ENCODE measurements at places on chromosomes 16 and 17.

DNA sequence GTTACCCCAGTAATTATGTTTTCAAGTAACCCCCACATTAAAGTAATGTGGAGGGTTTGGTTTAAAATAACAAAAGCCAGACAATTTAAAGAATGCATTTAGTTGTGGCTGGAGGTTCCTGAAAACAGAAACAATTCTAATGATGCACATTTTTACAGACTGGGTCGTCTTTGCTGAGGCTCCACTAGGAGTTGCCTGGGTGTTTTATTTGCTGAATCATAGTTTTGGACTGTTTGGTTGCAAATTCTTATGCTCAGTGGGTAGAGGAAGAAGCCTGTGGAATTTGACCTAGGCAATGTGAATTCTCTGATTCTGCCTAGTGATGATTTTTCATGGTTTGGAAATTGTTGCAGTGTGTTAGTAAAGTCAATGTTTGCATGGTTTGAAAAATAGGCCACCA, 16.3 kb downstream of the SHISA9 start:
- no peak for DNase-seq

DNA sequence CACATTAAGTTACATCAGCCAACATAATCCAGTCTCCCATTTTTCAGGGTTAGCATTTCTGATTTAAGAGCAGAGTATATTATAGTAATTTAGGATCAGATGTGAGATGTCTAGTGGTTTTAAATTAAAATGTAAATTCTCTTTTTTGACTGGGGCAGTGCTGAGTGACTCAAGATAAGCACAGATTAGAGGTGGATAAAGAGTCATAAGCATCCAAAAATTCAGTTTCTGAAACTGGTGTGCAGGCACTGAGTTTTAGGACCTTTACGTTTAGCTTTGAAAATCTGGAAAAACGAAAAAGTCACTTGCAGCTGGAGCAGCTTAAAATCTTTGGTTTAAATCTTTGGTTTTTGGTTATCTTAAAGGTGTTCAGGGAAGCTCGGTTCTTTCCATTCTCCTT, 190.7 kb downstream of the FTO start:
- no peak for DNase-seq

DNA sequence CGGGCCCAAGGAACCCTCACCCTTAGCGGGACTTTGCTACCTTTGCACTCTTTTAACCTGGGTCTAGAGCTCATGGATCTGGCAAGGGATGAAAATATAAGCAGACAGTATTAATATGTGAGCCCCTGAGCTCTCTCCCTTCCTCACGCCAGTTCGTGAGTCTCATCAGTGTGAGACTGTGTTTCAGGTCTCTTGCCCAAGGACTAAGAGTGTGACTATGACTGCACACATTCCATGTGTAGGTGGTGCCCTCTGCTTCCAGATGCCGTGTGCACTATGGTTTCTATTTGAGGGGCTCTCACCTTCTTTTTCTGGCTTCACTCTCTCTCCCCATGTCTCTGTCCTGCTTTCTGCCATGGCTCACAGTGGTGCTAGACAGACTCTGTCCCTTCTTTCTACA, 40.5 kb downstream of the DHRS7B start:
- DNase-seq = no peak

DNA sequence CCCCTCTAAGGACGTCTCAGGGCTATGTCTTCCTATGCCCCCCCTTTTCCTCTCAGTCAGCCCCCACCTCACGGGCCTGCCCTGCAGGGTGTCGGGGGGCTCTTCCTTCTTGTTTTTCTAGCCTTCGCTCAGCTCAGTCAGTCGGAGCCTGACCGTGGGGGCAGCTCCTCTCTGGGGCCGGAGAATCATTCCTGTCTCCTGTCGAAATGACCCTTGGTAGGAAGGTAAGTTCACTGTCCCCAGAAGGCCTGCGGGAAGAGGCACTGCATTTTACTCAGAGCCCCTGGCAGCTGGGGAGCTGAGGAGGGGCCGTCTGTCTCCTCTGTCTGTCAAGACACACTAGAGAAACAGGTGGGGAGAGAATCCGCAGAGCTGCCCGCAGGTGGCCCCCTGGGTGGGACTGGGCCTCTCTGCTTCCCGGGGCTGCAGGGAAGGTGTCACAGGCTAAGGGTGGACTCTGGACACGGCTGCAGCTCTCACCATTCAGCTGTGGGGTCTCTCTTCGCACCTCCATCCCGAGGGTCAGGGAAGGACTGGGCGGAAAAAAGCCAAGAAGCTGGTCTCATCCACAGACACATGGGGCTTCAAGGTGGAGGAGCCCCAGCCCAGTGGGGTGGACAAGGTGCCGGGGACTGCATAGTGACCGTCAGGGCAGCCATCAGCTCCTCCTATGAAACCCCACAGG, 112.8 kb upstream of the TNRC6C start:
- no peak for DNase-seq

DNA sequence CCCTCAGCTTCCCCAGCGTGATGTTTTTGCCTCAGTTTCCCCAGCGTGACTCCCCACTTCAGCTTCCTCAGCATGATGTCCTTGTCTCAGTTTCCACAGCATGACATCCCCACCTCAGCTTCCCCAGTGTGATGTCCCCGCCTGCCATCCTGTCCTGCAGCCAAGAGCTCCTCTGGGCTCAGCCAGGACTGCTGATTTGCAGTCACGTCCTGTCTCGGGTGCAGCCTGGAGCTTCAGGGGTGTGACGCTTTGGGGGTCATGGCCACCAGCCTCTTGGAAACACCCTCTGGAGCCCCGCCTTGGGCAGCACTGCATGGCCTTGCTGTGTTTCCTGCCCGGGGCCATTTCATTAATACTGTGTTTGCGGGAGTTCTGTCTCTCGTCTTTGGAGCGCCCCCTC, 16.5 kb upstream of the NUDT16L1 start:
- no peak for DNase-seq

DNA sequence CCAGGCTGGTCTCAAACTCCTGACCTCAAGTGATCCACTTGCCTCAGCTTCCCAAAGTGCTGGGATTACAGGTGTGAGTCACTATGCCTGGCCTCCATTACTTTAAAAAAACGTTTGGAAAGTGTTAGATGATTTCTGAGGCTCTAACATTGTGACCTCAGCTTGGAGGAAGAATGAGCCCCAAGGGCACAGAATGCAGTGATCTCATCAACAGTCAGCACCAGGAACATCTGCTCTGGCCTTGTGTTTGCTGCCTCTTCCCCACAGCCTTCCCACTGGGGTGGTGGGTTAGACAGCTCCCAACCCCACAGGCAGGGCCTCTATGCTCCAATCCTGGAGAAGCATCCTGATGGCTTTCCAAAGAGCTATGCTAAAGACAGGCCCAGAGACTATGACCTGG, 37.7 kb upstream of the SREBF1 start:
- no peak for DNase-seq

GRCh38 chr16:78192734-78193488, 93.5 kb downstream of the WWOX start:
- DNase-seq = no peak

DNA sequence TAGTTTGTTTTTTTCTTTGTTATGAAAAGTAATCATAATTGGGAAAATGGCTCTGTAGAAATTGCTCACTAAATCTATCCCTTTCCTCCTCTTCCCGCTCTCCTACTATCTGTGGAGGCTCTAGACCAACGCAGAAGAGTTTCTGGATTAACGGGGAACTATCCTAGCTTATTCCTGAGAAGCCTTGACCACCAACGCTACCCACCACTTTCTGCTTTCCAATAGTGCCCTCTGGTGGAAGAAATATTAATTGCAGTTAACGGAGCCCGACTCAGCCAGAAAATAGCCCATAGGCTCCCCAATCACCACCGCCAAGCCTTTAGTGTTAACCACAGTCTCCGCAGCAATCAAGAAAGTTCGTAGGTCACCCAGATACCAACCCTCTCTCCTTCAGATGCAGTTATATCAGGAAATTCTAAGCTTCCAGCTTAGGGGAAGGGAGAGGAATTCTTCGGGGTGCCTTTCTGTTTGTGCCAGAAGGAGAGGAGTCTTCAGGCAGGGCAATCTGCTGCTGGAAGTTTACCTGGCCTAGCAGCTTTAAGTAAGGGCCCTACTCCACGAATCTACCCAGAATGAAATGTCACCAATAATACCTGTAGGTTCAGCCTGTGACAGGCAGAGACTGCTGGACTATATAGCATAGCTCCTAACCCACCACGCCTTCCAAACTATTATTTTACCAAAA, 23.0 kb upstream of the NSRP1 start:
- peak; percentile 75 for DNase-seq

GRCh38 chr17:10029129-10029528, 124.1 kb upstream of the RCVRN start:
- DNase-seq = no peak

GRCh38 chr17:39487946-39488345, 26.7 kb downstream of the CDK12 start:
- no peak for DNase-seq

DNA sequence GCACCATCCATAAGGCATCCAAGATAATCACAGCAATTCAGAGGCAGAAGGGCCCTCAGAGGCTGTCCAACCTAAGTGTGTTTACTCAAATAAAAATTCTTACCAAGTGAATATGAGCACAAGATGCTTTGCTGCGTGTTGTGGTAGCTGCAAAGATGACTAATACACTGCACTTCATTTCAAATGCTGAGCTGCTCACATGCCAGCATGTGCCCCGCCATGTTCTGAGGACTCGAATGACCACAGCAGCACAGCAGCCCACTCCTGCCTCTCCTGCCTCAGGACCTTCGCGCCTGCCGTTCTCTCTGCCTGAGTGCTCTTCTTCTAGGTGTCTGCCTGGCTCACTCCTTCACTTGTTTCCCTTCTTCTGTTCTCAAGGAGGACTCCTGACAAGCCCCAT, 19.0 kb downstream of the PIK3R5 start:
- DNase-seq = no peak

DNA sequence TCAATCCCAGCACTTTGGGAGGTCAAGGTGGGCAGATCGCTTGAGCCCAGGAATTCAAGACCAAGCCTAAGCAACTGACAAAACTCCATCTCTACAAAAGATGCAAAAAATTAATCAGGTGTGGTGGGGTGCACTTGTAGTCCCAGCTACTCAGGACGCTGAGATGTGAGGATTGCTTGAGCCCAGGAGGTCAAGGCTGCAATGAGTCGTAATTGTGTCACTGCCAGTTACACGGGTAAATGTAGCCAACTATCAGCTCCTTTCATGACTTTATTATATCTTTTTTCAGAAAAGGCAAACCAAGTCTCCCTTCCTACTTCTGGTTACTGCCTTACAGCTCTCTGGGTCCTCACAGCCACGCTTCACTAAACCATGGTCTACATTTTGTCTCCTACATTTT, 4.0 kb downstream of the SDF2 start:
- DNase-seq = no peak

- DNase-seq = no peak
These were observed 10.1 kb upstream of the ABCA5 start for GRCh38 chr17:69336996-69337395.

DNA sequence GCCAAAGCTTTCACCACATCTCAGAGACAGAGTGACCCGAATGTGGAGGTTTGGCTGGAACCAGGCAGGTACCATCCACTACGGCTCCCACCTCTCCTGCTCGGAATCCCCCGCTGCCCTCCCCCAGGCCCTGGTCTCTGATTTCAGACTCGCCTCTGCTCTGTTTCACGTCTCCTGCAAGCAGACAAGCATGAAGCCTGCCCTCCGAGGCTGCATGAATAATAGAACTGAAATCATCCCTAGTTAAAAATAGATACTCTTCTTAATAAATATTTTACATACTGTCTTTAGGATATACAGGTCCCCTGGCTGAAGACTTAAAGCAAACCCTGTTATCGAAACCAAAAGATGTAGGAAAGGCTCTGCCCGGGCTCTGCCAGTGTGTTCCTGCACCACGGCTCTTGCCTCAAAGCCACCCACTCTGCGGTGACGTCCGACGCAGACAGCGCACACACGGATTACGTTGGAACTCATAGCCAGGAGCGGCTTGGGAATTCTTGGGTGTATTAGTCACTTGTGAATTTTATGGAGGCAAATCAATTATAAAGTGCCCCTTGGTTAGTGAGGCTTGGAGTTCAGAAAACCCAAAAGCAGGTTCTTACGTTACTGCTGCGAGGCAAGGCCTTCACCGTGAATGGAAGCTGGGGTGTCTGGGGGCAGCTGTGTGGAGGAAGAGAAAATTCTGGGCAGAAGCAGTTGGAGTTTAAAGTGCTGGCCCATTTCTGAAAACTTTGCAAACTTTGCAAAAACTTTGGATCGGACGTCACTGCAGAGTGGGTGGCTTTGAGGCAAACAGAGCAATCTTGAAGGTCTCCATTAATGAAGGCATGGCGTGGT, 25.6 kb upstream of the NPTX1 start:
- no peak for DNase-seq

DNA sequence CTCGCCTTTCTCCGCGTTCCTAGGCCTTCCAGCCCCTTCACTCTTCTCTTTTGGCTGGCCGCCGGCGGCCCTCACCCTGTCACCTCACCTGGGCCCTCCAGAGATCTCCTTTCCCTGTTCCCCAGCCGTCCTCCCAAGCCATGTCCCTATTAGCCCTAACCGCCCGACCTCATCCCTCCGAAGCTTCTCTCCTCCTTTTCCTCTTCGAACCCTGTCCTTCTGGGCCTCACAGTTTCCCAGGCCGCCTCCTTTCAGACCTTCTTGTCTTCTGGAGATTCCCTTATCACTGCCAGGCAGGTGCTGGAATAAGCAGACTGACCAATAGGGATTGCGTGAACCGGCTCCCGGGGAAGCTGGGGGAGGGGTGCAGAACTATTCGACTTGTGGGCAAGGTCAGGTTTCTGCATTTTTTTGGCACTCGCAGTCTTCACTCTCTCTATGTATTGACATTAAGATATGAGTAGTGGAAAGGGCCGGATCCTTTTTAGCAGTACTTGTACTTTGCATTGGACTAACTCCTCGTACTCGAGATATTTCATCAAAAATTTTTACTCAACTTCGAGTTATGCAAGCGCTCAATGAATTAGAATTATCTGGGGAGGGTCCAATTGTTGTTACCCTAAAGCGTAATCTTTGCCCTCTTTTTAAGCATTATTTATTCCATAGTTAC, 690 bp downstream of the RHOT1 start:
- DNase-seq = peak; percentile 42

GRCh38 chr17:64778240-64779097, 116.4 kb upstream of the SMURF2 start:
- peak; percentile 37 for DNase-seq

GRCh38 chr16:75311383-75311938, 60.0 kb upstream of the BCAR1 start:
- DNase-seq = no peak

GRCh38 chr17:57569853-57570252, 175.2 kb downstream of the CCDC182 start:
- DNase-seq = no peak
